ENCODE measurements at places on chromosomes 6 and 20.

DNA sequence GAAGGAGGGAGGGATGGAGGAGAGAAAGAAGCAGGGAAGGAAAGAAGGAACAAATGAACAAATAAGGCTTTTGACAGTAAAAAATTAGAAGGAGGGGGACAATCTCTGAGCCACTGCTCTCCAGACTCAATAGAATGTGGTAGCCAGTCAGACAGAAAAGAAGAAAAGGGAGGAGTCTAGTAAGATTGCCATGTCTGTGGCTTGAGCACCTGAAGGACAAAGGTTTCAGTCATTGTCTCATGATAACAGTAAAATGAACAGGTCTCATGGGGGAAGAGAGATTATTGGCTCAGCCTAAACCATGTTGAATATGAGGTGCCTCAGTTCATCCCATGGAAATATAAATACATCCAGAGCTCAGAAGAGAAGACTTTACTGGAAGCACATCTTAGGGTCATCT lies 14.0 kb upstream of the LOC128125822 start:
- no peak for DNase-seq

DNA sequence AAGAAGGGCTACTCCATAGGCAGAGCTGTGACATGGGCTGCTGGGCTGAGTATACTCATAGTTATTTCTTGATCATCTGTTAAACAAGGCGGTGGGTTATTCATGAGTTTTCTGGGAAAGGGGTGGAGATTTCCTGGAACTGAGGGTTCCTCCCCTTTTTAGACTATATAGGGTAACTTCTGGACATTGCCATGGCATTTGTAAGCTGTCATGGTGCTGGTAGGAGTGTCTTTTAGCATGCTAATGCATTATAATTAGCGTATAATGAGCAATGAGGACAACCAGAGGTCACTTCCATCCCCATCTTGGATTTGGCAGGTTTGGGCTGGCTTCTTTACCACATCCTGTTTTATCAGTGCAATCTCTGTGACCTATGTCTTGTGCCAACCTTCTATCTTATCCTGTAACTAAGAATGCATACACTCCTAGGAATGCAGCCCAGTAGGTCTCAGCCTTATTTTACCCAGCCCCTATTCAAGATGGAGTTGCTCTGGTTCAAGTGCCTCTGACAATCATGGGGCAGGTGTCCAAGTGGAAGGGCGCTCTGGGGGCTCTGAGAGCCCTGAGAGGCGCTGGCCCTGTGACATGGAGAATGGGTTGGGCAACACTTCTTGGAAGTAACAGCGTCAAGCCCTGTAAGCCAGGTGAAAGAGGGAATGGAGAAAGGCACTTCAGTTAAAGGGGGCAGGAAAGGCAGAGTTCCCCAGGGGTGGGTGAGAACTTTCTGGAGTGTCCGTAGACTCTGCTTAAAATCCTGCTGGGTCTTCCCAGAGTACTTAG lies 354.2 kb upstream of the SULF2 start:
- no peak for DNase-seq

DNA sequence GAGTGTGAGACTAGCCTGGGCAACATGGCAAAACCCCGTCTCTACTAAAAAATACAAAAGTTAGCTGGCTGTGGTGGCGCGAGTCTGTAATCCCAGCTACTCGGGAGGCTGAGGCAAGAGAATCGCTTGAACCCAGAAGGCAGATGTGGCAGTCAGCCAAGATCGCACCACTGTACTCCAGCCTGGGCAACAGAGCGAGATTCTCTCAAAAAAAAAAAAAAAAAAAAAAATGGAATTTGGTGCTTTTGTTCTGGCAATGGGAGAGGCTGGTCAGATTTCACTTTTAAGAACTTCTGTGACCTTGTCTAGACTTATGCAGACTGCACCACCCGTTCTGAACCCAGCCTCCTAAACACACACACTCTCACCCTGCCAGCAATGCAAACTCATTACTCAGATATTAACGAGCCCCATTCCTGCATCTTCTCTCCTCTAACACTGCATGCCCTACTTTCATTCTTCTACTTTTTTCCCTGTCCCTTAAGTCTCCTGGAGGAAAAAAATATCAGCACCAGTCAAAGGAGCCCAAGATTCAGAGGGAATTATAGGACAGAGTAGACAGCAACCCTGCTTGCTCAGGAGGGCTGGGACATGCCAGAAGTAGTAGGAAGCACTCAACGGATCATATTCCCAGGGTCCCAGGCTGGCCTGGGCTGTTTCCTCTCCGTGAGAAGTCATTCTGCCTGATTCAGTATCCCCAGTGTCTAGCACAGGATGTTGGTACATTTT lies 4.4 kb downstream of the MOCS1 start:
- DNase-seq: no peak

GRCh38 chr6:166926748-166927147 lies 29.6 kb downstream of the RNASET2 start:
- DNase-seq: no peak

DNA sequence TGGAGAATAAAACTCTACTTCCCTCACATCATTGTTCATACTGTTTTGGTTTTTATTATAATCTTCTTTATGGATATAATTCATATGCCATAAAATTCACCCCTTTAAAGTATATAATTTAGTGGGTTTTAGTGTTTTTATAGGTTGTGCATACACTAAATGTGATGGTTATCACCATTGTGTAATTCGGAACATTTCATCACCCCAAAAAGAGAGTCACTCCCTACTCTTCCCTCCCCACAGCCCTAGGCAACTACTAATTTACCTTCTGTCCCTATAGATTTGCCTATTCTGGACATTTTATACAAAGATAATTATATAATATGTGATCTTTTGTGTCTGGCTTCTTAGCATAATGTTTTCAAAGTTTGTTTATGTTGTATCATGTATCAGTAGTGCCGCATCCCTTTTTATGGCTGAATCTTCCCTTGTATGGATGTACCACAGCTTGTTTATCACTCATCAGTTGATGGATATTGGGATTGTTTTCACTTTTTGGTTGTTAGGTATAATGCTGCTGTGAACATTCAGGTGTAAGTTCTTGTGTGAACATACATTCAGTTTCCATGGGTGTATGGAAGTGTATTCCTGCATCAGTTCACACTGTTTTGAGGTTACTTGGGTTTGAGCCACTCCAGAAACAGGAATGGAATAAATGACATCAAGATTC lies 4.2 kb downstream of the TM9SF4 start:
- DNase-seq: no peak

GRCh38 chr6:1709234-1709641 lies 99.5 kb downstream of the FOXC1 start:
- DNase-seq: peak; percentile 43

DNA sequence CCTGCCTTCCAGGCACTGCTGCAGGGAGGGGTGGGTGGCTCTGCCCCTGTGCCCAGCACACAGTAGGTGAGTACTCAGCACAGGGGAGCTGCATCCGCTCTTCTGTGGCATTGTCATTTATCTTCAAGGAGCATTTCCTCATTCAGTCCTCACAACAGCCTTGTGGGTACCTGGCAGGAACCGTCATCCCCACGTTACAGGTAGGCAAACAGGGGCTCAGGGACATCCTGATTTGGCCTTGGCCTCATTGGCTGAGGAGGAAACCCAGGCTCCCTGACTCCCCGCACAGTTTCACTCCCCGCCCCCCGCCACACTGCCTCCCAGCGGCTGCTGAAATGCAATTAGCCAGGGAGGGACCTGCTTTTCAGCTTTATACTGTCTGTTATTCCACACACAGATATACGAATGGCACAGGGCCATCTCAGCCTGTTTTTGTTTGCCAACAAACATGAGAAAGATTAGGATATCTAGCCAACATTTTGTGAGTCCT lies 24.2 kb upstream of the PNPLA1 start:
- DNase-seq: no peak

- DNase-seq: no peak
Measured at GRCh38 chr6:117481278-117481925, 1.1 kb upstream of the DCBLD1 start.

GRCh38 chr6:77987035-77987384 lies 334.2 kb downstream of the MEI4 start:
- no peak for DNase-seq

- no peak for DNase-seq
Measured at GRCh38 chr6:130928158-130928912, 101.1 kb downstream of the SMLR1 start.

GRCh38 chr20:35017099-35017835 lies 61.6 kb downstream of the MYH7B start:
- no peak for DNase-seq

DNA sequence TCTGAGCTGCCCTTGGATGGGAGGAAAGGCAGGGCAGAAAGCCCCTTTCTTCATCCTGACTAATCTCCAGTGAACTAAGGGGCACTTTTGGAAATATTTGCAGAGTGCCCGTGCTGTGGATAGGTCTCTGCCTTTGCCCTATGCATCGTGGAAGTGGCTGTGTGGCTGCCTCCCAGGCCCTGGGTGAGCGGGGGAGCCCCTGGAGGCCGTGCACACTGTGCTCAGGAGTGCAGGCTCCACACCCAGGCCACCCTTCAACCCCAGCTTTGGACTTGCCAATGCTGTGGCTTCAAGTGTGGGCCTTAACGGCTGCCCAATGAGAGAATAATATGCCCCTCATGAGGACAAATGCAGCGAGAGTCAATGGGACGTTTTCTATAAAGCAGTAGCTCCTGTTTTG lies 36.7 kb upstream of the ARMC2 start:
- no peak for DNase-seq

GRCh38 chr6:132198896-132199295 lies 202.4 kb downstream of the MOXD1 start:
- DNase-seq: no peak

DNA sequence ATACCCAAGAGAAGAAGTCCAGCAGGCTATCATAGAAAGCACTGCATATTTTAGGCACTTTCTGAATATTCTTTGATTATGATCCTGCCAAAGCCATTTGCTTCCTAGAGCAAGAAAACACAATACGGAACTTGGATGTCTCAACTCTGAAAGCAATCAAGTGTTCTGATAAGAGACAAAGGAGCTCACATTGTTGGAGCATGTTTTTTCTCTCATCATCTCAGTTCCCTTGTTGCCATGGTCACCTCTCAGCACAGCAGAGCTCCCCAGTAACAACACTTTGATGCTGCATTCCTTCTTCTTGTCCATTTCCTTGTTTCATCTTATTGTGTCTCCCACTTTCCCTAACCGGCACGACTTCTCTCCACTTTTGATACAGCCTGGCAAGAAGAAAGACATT lies 168.7 kb upstream of the FUT9 start:
- no peak for DNase-seq

DNA sequence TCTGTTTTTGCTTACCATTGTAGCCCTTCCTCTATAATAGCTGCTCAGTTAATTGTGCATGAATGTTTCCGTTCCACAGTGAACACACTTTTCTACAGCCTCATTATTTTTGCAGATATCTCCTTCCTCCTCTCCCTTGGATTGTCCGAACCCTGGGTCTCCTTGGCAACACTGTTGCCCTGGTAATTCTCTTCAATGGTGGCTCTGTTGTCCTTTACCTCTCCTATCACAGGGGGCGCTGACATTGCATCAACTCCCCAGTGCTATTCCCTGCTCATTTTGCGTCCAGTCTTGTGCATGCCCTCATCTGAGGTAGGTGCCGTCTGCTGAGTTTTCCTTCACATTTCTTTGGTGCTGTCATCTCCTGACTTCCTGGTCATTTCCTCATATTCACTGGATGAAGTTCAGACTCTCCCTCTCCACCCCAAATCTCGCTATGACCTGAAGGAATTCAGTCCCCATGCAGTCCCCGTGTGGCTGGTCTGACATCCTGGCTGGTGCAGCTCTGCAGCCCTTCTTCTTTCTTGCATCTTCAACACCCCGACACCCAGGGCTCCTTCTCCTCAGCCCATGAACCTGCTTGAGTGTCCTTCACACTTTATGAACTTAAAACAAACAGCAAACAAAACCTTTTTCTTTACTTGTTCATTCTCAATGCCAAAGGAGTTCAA lies 21.1 kb downstream of the PHACTR2 start:
- no peak for DNase-seq

GRCh38 chr6:160412993-160413392 lies 64.8 kb downstream of the SLC22A3 start:
- DNase-seq: no peak

GRCh38 chr6:139472351-139473015 lies 98.0 kb upstream of the CITED2 start:
- DNase-seq: no peak

DNA sequence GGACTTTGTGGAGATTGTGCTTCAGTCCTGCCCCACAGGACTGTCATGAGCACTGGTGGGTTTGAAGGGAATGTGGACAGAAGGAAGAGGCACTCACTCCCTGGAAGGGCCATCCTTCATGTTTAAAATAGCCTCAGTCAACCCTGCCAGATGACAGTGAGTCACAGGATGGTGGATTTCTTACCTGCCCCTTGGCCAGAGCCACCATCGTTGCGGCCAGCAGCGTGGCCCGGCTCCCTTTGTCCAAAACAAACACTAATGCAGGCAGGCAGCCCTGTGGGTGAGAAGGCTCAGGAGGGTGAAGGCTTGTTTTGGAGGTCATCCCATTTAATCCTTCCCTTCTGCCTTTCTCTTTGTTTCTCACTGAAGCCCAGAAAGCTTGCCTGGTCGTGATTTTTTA lies 422.7 kb downstream of the CD83 start:
- DNase-seq: no peak

DNA sequence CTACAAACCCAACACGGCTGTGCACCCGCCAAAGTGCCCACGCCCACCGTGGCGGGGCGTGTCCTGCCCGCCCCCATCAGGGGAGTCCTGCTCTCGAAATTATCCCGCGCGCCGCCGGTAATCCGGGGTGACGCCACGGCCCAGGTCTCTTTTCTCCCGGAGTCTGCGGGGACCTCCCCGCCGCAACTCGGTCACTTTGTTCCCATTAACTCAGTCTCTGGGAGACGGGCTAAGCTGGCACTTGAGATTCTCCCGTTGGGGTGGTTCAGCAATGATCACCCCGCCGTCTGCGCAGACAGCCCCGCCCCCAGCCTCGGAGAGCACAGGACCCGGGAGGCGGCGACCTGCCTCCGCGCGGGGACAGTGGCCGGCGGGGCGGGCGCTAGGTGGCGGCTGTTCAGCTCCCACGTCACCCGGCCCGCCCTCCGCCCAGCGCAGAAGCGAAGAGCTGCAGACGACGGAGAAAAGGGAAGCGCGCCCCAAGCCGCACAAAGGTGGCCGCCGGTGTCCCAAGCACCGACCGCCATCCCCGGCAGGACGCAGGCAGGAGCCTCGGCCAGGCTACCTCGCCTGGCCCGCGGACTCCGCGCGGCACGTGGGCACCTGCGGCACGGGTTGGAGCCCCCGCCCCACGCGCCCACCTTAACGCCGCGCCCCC lies 31.5 kb downstream of the SF3B5 start:
- peak; percentile 92 for DNase-seq

DNA sequence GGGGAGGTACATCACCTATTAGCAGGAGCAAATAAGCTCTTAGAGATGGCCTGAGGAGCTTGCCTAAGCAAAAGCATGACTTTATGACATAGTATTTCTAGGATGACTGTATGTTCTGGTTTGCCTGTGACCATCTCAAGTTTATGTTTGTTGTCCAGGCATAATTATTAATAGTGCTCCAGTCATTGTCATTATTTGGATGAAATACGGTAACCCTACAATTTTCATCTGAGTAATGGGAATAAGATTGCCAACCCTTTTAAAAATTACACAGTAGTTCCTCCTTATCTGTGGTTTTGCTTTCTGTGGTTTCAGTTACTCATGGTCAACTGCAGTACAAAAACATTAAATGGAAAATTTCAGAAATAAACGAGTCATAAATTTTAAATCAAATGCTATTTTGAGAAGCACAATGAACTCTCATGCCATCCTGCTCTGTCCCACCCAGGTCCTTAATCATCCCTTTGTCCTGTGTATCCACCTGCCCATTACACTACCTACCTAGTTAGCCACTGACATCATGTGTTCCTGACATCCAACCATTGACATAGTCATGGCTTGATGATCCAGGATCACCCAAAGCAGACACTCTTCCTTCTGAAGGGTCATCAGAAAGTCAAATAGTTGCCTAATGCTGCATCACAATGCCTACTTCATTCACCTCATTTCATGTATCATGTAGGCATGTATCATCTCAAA lies 27.0 kb upstream of the TFB1M start:
- no peak for DNase-seq
